Globus pallidus (tissue), 1 donor: ENCODE measurements at places on chromosomes 3 and 15.

DNA sequence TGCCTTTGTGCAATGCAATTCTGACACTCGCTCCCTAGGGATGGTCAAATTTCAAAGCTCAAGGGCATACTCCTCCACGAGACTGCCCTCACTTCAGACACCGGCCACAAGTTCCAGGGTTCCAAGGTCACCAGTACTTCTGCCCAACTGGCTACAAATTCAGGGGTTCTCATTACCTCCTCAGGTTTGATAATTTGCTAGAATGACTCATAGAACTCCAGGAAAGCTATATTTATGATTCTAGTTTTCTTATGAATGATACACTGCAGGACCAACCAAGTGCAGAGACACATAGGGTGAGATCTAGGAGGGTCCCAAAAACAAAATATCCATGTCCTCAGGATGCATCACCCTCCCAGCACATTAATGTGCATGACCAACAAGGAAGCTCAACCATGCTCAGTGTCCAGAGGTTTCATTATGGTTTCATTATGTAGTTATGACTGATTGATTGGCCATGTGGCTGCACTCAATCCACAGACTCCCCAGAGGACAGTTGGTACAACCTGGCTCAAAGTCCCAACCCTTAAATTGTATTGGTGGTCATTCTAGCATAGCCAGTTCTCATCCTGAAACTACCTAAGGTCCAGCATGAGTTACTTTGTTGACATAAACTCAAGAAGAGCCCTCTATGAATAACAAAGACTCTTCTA is 170.4 kb upstream of the LRRN1 start:
- DNase-seq, result no peak

DNA sequence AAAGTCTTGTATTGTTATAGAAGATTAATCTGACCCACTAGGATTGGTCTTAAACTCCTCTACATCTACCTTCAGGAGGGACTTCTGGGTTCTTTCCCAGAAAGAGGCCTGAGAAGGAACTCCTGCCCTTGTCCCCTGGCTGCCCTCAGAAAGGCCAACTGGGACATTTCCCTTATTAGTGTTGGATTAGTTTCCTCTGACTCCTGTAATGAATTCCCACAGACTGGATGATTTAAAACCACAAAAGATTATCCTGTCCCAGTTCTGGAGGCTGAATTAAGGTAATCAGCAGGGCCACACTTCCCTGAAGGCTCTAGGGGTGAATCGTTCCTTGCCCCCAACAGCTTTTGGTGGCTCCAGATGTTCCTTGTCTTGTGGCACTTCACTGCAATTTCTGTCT is 102.8 kb upstream of the NMNAT3 start:
- no peak for DNase-seq

DNA sequence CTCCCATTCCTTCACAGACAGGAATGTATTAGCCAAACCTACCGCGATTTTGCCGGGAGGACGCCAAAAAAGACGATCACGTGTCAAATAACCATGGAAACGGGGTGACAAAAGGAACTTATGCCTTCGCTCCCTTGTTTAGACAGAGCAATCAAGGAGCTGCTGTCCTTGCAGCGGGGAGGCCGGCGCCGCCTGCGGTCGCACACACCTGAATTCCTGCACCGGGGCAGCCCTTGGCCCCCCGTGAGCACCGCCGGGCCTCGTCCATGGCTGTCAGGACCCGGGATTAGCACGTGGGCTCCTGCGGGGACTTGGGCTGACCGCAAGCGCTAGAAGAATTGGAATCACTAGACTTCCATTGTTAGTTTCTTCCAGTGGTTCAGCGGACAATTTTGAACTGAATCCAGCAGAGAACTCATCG is 193.1 kb downstream of the SHQ1 start:
- peak; percentile 41 for DNase-seq

- no peak for DNase-seq
These were observed 656.8 kb upstream of the SGO1 start for GRCh38 chr3:20842594-20843436.

GRCh38 chr3:182214416-182214815 is 502.7 kb downstream of the SOX2 start:
- DNase-seq, result no peak

- no peak for DNase-seq
These were observed 32.9 kb downstream of the B3GALNT1 start for GRCh38 chr3:161072211-161072621.

DNA sequence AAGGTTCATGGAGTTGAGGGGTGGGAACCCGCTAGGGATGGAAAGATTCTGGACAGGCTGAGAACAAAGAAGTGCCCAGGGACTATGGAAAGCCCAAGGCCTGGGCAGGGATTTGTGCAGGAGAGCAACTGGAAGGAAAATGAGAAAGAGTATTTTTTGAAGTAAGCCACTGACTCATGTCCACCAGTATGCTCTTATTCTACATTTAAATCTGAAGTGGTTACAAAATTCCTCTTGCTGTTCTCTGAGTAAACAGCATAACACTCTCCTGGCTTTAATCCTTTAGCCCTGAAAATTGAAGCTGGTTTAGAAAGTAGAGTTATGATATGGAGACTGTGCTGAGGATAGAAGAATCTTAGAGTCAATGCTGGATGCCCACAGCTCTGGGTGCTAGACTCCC is 165.2 kb downstream of the ISL2 start:
- no peak for DNase-seq

GRCh38 chr3:176051766-176052165 is 1145.5 kb downstream of the TBL1XR1 start:
- no peak for DNase-seq

DNA sequence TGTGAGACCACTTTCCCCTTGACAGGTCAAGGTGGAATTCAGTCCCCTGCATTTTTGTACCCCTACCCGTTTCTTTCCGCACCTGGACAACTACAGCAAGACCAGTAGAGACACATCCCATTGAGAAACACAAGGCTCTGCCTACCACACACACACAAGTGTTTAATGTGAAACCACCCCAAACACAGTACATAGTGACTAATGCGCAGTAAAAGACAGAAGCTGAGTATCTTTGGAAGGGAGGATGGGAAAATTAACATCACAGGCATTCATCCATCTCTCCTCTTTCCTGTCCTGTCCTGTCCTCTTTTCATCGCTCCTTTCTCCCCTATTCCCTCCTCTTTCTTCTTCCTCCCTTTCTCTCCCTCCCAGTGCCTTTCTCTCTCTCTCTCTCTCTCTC is 64.8 kb downstream of the SCN11A start:
- no peak for DNase-seq

GRCh38 chr3:177461765-177462164 is 264.5 kb upstream of the TBL1XR1 start:
- DNase-seq, result no peak

DNA sequence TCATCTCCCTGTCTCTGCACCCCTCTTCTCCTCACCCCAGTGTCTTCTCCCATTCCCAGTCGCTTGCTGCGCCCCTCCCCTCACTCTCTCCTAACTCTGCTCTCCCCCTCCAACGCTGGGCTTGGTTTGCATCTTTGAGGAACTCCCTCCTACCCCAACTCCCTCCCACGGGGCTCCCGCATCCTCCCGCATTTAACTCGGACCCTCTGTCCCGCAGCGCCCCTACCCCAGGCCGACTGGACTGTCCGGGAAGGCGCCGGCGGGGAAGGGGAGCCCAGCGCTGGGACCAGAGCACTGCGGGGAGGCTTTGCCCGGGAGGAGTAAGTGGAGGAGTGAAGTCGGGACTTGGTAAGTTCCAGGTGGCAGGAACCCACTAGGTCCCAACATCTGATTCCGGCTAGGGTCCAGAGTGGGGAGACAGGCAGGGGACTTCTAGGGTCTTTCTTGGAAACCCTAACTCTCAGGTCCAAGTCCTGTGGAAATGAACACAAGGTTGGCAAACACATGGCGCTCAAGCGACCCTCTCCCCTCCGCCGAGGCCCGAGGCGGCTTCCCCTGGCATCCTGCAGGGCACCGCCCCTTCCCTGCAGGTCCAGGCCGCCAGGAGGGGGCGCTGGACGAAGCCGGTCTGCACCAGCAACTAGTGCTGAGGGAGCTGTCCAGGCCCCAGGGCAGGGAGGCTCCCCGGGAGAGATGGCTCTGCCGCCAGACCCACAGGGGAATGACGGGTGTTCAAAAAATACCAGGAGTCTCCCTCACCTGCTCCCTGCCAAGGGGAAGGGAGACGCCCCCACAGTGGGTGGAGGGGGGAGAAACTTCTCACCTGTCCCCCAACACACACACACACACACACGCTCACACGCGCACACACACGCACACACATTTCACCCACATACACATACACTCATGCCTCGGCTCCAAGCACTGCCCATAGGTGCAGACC is 53.2 kb downstream of the LHFPL4 start:
- no peak for DNase-seq

GRCh38 chr3:150945226-150946032 is 27.1 kb downstream of the CLRN1 start:
- no peak for DNase-seq

- no peak for DNase-seq
These were observed 73.6 kb downstream of the TM4SF4 start for GRCh38 chr3:149547954-149548668.

DNA sequence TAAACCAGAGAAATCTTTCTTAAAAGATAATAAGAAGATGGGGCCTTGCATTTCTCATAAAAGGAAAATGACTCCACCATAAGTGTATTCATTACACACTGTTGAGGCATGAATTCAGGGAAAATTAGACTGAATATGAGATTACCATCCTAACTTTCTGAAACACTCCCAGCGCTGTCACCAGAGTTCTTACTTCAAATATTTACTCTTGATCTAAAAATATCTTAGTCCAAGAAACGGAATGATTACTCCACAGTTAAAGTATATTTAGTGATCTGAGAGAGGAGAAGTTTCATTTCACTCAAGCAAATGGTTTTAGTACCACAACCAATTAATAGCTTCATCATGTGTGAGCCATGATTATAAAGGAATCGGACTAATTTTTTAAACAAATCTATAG is 300.3 kb downstream of the ZBTB20 start:
- no peak for DNase-seq

DNA sequence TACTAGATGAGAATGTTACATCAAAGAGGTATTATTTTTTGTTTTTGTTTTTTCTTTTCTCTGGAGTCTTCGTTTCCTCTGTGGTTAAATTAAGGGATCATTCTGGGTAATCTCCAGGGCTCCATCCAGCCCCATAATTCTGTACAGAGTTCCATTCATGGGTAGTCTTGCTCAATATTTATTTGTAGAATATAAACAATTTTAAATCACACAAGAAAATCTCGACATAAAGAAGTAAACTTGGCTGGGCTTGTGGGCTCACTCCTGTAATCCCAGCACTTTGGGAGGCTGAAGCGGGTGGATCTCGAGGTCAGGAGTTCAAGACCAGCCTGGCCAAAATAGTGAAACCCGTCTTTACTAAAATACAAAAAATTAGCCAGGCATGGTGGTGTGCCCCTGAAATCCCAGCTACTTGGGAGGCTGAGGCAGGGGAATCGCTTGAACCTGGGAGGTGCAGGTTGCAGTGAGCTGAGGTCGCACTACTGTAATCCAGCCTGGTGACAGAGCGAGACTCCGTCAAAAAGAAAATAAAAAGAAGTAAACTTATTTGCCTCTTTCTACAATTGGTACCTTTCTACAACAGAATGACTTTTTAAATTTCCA is 166.8 kb upstream of the TGFBR2 start:
- no peak for DNase-seq

DNA sequence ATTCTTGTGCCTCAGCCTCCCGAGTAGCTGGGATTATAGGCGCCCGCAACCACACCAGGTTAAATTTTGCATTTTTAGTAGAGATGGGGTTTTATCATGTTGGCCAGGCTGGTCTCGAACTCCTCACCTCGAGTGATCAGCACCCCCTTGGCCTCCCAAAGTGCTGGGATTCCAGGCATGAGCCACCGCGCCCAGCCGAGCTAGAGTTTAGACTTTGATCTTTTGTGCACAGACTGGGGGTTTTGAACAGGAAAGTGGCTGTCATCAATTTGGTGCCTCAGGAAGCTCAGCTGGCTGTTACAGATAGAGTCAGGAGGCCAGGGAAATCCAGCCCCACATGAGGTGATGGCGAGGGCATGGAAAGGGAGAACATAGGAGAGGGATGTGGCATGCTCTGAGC is 19.3 kb upstream of the IREB2 start:
- DNase-seq, result no peak

DNA sequence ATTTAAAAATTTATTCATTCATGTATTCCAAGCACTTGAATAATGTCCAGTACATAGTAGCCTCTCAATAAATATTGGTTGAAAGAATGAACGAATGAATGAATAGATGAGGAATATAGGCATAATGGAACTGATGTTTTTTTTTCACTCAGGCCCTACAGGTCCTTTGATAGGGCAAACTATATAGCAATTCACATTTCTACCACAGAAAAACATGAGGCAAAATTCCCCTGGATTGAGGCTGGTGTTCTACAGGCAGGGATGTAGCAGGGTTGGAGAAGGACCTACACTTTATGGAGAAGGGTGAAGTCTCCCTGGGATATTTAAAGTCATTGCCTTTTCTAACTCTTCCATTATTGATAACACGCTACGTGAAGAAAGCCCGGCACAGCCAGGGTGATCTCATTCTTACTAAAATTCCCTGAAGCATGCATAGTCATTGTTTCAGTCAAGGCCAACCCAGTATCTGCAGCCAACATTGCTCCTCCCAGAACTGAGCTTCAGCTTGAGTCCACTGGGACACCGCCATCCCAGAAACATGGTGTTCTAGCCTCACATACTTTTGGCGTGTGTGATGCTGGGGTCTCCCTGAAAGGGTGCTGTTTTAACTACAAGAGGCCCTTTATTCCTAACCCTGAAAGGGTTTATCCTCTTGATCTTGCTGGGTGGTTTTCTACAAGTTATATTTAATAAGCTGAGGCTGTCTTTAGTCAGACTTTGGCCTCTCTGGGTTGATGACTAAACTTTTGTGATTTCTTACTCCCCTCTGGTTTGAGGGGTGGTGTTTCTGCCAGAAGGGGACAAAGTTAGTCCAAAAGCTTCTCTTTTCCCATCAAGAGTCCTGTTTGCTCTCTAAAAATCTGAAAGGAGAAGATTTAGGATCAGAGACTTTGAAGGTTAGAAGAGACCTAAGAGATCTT is 25.9 kb upstream of the FBN1 start:
- DNase-seq, result no peak

GRCh38 chr15:95987886-95988573 is 342.5 kb upstream of the NR2F2 start:
- DNase-seq, result no peak

GRCh38 chr15:43423793-43424192 is 52.9 kb downstream of the TUBGCP4 start:
- no peak for DNase-seq

- DNase-seq, result no peak
These were observed 97.8 kb upstream of the RPL32 start for GRCh38 chr3:12939137-12939536.

GRCh38 chr3:19688767-19689166 is 245.2 kb downstream of the EFHB start:
- DNase-seq, result no peak

- DNase-seq, result peak; percentile 68
These were observed 279.3 kb upstream of the LRRFIP2 start for GRCh38 chr3:37453393-37454389.

GRCh38 chr3:182909318-182910040 is 70.9 kb downstream of the DCUN1D1 start:
- no peak for DNase-seq

- DNase-seq, result no peak
These were observed 67.3 kb downstream of the THSD4 start for GRCh38 chr15:71182522-71182921.

GRCh38 chr3:185929192-185930151 is 8.3 kb downstream of the TRA2B start:
- no peak for DNase-seq
